Substantia nigra (tissue), 51 donors: ENCODE measurements at places on chromosomes 6 and 20.

- DNase-seq: no peak
Measured at GRCh38 chr6:143718472-143718871, 40.7 kb downstream of the PHACTR2 start.

DNA sequence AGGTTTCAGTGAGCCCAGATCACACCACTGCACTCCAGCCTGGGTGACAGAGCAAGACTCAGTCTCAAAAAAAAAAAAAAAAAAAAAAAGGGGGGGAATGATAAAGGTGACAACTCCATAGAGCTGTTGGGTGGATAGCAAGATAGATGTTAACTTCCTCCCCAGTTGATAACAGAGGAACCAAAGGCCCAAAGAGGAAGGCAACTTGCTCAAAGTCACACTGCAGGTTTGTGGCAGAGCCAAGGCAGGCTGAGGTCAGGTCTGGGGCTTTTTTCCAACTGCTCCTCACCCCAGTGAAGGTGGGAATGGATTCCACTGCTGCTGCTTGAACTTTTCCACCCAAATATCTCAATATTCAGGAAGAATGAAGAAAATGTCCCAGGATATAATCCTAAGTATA, 26.7 kb downstream of the HCK start:
- DNase-seq: no peak

DNA sequence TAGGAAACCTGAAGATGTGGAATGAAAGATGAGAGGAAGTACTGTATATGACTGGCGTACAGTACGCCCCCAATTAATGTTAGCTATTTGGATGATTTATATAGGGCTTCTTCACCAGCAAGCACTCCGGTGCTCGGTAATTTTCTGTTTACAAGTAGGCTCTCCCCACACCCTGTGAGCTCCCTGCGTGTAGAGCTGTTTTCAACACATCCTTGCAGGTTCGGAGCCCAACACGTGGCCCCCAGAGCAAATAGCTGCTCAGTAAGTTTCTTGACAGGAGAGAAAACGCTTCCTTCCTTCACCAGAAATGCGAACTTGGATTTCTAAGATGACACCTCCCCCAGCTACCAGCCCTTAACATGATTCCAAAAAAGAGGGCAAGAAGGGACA, 1.2 kb upstream of the RAB22A start:
- no peak for DNase-seq

GRCh38 chr6:150093397-150093796, 24.5 kb upstream of the ULBP3 start:
- DNase-seq: no peak

- peak; percentile 85 for DNase-seq
Measured at GRCh38 chr6:23180504-23181293, 611.3 kb downstream of the HDGFL1 start.

- no peak for DNase-seq
Measured at GRCh38 chr6:129498950-129499842, 210.8 kb downstream of the ARHGAP18 start.

DNA sequence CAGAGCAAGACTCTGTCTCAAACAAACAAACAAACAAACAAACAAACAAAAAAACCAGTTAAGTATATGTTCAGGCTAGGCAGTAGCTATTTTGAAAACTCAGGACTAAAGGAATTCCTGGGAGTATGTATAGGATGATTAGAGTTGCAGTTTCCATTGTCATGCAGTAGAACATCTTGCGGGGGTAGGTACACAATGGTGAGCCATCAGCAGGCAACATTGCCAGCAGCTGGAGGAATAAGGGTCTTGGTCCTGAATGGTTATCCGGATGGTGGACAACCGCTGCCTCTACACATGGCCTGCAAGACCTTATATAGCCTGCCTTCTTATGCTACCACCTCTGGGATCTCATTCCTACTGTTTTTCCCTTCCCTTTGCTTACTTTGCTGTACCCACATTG, 297.5 kb downstream of the SOX4 start:
- no peak for DNase-seq

GRCh38 chr20:15512916-15513315, 1060.3 kb downstream of the KIF16B start:
- DNase-seq: no peak

DNA sequence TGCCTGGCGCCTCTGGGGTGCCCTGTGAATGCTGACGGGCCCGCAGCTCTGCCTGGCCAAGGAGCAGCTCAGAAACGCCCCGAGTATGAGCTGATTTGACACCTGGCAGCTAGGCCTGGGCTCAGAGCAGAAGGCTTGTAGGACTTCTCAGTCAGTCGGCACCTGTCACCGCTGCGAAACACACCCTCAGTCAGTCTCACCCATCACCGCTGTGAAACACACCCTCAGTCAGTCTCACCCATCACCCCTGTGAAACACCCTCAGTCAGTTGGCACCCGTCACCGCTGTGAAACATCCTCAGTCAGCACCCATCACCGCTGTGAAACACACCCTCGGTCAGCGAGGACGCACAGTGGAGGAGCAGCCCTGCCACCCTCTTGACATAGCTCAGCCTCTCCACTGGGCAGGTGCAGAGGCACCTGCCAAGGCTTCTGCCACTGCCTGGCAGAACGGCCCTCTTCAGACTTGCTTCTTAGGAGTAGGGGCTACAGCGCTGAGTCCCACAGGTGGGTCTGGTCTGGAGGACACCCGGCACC, 109.0 kb downstream of the PSMB1 start:
- no peak for DNase-seq

- DNase-seq: no peak
Measured at GRCh38 chr6:15518878-15519277, 143.9 kb downstream of the DTNBP1 start.
